ENCODE measurements at places on chromosomes 3 and 15.

- DNase-seq, result no peak
These were observed 910.6 kb downstream of the NTRK3 start for GRCh38 chr15:87345961-87346360.

DNA sequence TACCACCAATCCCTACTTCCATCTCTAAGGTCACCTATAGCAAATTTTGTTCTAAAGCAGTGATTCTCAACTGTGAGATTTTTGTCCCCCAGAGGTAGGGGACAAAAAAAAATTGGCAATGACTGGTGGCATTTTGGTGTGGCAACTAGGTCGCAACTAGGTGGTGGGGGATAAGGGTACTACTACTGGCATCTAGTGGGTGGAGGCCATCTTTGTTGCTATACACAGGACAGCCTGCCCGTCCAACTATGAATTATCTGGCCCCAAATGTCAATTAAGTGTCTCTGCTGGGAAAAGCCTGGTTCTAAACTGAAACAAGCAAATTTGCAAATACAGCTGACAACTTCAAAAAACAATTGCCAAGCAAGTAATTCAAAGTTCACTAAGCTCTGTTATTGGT lies 1.4 kb downstream of the MTMR10 start:
- DNase-seq, result no peak

GRCh38 chr15:78044407-78045155 lies 32.9 kb downstream of the TBC1D2B start:
- peak; percentile 88 for DNase-seq

DNA sequence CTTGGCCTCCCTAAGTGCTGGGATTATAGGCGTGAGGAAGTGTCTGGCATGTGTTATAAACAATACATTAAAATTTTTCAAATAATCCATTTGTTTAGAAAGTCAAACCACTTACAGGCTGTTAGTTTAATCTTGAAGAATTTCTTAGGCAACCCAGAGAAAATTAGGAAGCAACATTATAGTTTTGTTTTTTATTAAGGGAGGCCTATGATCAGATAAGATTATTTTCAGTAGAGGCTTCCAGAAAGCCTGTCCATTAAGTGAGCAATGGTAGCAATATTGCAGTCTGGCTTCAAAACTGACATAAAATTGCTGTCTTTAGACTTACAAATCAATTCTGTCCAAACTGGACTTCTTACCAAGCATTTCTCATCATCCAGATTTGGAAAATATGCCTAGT lies 49.6 kb downstream of the CD47 start:
- DNase-seq, result no peak

DNA sequence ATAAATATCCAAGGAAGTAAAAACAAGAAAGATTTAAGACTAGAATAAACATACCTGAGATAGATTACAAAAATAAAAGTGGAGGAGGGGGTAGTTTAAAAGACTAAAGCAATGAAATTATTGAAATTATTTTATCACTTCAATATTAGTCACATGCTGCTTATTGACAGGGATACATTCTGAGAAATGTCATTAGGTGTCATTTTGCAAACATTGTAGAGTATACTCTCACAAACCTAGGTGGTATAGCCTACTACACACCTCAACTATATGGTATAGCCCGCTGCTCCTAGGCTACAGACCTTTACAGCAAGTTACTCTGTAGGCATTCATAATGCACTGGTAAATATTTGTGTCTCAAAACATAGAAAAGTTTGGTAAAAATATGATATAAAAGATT lies 77.1 kb upstream of the MLF1 start:
- no peak for DNase-seq

DNA sequence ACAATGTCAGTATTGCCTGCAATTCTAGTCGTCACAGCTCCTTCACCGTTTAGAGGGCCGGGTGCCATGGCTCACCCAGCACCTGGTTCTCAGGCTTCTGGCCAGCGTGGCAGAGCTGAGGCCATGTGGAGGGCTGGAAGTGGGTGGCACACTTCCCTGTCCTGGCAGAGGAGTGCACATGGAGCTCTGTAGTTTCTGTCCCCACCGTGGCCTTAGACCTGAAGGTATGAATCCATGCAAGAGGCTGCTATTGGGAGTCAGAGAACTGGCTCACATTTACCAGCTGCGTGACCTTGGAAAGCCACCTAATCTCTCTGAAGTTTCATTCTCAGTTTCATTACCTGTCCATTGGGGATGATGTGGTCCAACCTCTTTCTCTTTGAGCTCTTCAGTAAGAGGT lies 22.2 kb downstream of the EPHB1 start:
- no peak for DNase-seq
